Thymus (tissue), 14 donors: ENCODE measurements at places on chromosomes 7 and 10.

DNA sequence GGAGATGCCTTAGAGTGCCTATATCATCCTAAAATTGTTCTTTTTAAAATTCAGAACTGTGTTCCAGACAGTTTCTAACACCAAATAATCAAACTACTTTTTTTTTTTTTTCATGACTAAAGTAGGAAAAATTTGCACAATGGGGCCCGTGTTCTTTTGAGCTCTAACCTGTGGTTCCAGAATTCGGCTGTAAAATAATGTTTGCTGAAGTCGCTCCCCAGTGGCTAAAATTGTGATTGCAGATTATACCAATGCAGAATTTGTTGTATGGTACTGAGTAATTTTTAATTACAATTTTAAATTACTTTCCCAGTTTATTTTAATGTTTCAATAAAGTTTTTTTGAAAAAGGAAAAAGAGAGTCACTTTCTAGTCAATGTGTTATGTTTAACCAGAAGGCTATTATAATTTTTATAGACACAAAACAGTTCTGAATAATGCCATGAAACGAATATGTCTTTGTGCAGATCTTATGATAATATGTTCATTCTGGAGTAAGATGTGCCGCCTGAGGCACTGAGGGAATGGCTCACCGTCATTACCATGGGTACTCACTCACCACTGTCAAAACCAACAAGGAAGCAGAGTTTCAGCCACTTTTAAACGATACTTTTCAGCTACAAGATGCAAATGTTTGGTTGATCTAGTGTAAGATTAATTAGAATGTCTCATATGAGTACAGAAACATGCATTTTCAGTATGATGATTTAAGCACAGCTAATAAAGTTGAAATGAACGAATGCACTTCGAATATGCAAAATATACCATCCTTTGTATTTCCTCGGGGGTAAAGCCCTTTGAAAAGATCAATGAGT is 173.6 kb downstream of the PRKCQ start:
- peak; percentile 71 for DNase-seq

DNA sequence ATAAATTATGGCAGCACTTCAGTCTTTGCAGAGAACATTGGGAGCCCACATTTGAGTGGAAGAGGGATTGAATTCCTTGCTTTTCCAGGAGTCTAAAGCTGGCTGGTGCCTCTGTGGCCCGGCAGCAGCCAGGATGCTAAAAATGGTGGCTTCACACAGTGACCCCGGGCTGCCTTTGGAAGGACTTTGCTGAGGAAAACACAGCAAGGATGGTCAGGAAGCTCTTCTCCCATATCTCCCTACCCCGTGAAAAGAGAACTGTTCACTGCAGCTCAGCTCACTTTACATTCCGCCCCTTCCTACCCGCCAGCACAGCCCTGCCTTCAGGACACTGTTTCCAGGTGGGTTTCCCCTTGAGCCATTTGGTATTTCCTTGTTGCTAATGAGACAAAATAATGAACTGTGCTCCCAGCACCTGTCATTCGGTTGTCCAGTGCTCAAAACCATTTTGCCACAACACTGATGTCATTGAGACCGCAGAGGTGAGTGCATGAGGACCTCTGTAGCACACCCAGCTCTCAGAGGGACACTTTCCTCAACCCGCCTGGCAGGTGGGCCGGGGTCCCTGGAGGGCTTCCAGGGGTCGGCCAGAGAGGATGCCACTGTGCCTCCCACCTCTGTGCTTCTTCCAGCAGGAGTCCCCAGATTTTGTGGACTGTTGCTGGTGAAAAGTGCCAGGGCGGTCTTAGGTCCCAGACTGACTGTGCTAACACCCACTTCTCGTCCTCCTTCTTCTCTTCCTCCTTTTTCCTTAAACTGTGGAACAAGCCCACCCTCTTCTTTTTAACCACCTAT is 255.7 kb upstream of the PPP2R2D start:
- no peak for DNase-seq

GRCh38 chr10:70780370-70780760 is 4.8 kb downstream of the TBATA start:
- DNase-seq: no peak

- no peak for DNase-seq
These were observed 184.3 kb downstream of the KIAA1217 start for GRCh38 chr10:24393201-24393600.

- DNase-seq: no peak
These were observed 1.5 kb upstream of the TACR2 start for GRCh38 chr10:69418052-69418752.

DNA sequence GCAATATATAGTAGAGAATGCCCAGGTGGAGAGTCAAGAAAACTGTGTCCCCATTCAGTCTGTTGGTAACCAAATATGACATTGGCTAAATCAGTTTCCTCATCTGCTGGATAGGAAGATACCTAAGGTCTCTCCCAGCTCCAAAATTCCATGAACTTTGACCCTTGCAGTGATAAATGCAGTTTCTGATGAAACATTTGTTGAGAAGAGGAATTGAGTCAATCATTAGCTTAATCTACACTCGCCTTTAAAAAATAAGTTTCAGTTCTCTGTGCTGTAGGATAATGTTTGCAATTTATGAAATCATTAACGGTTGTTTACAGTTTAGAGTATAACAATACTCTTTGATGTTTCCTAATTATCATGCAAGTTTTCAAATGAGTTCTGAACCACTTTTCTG is 38.0 kb upstream of the SLC25A13 start:
- no peak for DNase-seq

- no peak for DNase-seq
These were observed 668.2 kb upstream of the IGFBP3 start for GRCh38 chr7:46589286-46589685.

DNA sequence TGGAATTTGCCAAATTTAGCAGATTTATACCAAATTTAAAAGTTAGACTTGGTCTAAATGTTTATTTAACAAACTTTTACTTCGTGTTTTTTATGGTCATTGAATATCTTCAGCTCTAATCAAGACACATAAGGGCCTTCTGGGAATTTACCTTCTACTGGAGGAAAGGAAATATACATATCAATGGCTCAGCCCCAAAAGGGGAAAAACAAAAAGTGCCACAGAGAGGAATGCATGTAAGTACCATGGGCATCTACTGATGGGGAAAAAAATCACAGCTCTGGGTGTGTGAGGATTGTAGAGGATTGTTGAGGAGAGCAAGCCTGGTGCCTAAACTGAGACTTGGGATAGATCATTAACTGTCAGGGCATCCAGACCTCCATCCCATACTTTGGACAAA is 260.3 kb downstream of the SORCS1 start:
- DNase-seq: no peak

DNA sequence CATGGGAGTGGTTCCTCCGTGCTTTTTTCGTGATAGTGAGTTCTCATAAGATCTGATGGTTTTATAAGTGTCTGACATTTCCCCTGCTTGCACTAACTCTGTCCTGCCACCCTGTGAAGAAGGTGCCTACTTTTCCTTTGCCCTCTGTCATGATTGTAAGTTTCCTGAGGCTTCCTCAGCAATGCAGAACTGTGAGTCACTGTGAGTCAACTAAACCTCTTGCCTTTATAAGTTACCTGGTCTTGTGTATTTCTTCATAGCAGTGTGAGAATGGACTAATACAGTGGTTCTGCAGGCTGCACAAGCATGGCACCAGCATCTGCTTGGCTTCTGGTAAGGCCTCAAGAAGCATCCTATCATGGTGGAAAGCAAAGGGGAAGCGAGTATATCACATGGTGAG is 1144.6 kb downstream of the SORCS3 start:
- DNase-seq: no peak

DNA sequence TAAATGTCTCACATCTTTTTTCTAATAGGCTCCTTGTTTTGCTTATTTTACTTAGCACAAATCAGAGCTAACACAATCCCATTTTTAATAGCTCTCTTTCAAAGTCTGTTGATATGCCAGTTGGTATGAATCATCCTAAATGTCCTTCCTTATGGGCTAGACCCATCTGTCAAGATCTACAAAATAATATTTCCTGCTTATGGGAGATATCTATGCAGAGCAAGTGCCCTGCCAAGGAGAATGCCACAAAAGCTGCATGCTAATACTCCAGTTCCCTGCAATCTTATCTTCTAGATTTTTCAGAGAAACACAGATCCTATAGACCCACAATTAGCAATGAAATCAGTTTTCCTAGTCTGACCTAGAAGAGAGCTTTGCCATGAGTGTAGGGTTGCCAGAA is 230.8 kb upstream of the NPVF start:
- DNase-seq: no peak

DNA sequence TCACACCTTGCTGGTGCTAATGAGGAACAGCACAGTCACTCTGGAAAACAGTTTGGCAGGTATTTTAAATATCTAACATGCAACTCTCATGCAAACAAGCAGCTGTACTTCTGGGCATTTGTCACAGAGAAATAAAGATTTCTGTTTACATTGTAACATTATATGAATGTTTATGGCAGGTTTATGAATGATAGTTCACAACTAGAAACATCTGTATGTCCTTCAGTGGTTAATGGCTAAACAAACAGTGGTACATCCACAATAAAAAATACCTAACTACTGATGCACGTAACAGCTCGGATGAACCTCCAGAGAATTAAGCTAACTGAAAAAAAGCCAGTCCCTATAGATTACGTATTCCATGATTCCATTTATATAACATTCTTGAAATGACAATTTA is 109.6 kb downstream of the GPR37 start:
- DNase-seq: no peak

GRCh38 chr7:101506531-101506930 is 122.6 kb downstream of the MYL10 start:
- DNase-seq: no peak

DNA sequence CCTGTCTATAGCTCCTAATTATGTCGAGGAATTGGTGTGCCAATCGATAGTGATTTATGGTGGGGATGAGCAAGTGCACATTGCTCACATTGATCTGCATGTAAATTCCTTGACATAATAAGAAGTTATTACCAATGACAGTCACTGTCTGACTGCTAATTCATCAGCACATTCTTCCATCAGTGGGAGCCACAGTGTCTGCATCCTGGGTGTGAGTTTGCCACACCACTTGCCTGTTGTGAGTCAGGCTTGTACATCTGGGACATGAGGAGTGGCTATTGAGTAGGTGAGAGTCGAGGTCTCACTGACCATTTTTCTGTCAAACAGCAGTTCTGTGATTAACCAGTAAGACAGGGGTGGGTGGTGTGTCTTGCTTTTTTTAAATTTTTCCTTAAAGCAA is 263.4 kb downstream of the LRMDA start:
- no peak for DNase-seq

- DNase-seq: no peak
These were observed 17.2 kb upstream of the FGFR2 start for GRCh38 chr10:121615435-121615793.
